ENCODE measurements at places on chromosomes 1 and 21.
A peak's percentile ranks its signal among the peaks of the same experiment; 100 is the strongest.

DNA sequence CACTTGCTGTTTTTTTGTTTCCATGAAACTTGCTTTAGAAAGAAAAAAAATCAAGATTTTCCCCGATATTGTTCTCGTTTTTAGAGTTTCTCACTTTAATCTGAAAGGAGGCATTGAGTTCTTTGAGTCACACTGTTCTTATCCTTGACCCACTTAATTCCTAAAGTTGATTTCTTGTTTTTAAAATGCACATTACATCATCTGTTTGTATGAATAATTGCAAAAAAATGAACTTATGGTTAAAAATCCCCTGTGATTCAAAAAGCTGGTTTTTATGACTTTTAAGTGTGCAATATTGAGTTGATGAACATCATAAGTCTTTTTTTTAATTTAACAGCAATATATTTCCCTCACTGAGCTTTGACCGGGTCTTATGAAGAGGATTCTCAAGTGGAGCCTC lies 131.6 kb downstream of the SNX7 start:
- no peak for DNase-seq

DNA sequence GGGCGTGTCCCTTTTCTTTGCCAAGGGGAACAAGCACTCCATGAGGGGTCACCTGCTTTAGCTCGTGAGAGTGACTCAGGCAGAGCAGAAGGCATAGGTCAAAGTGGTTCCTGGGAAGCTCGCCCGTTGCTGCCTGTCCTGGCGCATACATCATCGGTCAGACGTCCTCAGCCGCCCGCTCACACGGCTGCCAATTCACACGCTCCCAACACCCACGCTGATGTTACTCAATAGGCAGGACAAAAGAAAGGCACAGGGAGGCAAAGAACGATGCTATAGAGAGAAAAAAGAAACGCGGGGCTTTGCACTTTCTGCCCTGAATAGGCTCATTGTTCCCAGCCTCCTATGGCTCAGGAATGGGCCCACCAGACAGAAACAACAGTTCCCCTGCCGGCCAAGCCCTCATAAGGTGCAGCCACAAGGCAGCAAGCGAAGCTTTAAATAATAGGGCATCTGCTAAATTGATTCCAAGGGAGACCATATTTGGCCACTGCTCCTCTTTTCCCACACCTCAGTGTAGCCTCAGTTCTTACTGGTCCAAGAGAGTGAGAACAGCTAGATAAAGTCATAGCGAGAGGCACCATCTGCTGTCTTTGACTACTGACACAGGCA lies 38.7 kb downstream of the VTCN1 start:
- no peak for DNase-seq

DNA sequence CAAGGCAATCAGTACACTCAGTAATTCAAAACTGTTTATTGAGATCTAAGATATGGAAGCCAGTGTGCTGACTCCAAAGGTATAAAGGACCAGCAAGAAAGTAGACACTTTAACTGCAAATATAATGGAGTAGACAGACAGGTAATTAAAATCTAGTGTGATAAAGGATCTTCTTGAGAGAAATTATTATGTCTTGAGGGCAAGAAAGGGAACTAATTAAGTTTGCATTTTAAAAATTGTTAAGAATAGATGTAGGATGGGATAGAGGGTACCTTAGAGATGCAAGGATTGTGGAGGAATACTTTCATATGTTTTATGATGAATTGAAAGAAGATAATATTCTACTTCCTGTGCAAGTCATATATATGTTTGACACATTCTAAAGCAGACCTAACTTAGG lies 825.3 kb downstream of the LTN1 start:
- no peak for DNase-seq

GRCh38 chr1:62796221-62796620 lies 12.3 kb downstream of the ATG4C start:
- DNase-seq: no peak

DNA sequence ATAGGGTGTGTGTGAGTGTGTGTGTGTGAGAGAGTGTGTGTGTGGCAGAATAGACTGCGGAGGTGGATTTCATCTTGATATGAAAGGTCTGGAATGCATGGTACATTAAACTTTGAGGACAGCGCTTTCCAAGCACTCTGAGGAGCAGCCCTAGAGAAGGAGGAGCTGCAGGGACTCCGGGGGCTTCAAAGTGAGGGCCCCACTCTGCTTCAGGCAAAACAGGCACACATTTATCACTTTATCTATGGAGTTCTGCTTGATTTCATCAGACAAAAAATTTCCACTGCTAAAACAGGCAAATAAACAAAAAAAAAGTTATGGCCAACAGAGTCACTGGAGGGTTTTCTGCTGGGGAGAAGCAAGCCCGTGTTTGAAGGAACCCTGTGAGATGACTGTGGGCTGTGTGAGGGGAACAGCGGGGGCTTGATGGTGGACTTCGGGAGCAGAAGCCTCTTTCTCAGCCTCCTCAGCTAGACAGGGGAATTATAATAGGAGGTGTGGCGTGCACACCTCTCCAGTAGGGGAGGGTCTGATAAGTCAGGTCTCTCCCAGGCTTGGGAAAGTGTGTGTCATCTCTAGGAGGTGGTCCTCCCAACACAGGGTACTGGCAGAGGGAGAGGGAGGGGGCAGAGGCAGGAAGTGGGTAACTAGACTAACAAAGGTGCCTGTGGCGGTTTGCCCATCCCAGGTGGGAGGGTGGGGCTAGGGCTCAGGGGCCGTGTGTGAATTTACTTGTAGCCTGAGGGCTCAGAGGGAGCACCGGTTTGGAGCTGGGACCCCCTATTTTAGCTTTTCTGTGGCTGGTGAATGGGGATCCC lies 18.3 kb upstream of the HDAC1 start:
- no peak for DNase-seq

GRCh38 chr1:182586380-182586779 lies 2.7 kb downstream of the RNASEL start:
- DNase-seq: no peak

DNA sequence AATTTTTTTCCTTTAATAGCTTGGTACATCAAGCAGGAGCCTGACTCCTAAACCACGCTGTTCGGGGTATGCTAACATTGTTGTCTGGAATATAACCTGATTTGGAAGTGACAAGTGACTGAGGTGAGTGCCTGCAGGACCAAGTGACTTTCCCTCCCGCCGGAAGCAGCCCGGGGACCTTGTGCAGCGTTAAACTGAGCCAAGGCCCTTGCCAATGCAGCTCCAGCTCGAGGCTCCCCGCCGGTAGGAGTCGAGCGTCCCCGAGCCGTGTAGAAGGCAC lies 716 bp upstream of the MTARC1 start:
- no peak for DNase-seq

GRCh38 chr1:181089676-181090544 lies 1.4 kb downstream of the IER5 start:
- DNase-seq: peak; percentile 68

- DNase-seq: no peak
Measured at GRCh38 chr1:59556398-59556797, 258.4 kb upstream of the HOOK1 start.

DNA sequence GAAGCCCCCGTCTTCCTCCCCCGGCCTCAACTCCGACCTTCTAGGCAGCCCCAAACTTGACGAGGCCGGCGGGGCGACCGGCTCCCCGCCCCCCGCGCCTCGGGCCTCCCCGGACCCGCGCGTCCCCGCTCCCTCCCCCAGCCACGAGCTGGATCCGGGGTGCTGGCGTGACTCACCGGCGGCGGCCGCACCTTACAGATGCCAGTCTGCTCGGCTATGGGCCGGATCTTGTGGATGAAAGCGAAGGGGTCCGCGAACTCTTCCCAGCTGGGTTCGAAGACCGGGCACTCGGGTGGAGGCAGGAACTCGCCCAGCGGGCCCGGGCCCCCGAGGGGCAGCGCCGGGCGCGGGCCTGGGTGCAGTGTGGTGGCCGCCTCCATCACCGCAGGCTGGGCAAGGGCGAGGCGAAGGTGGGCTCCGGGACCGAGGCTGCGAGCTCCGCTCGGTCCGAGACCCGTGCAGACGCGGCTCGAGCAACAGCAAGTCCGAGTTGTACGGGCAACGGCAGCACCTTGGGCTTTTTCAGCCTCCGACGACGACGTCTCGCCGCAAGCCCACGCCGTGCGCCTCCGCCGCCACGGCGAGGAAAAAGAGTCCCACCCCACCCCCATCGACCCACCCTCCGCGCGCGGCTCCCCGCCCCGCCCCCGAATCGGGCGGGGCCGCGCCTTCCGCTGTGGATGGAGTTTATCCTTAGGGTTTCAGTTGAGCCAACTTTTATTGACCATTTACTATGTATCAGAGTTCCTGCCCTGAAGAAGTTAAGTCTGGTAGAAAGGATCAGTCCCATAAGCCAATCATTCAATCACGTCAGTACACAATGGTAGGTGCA lies at the start of gene KDM5B:
TSS of gene KDM5B (minus strand) at position 496 of the 832 bp plus-strand sequence. CDS start at position 380, 116 bp downstream.
- peak; percentile 71 for DNase-seq

DNA sequence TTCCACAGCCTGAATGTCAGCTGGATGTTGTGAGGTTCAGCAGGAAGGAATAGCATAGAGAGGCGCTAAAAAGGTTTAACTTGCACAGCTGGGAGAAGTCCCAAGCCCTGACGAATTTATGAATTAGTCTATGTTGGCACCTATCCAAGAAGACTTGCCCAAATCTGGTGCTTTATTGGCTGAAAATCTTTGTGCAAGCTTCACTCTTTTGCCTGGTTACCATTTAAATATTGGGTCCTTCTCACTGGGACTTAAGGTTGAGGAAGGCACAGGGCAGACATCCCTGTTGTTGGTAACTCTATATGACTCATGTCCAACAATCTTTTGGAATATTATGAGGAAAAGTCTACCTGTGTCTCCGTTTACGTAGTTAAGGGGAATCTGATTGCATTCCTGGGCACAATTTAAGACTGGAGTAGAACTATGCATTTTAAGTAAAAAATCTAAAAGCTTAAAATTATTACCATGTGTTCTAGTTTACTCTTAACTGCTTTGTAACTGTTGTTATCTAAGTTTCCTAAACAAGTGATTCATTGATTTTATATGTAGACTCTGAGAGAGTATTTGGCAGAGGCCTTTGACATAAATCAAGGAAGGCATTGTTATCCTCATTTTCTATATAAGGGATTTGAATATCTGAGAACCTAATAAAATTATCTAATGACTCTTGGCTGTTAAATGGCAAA lies 181.7 kb upstream of the DPYD start:
- peak; percentile 88 for DNase-seq

DNA sequence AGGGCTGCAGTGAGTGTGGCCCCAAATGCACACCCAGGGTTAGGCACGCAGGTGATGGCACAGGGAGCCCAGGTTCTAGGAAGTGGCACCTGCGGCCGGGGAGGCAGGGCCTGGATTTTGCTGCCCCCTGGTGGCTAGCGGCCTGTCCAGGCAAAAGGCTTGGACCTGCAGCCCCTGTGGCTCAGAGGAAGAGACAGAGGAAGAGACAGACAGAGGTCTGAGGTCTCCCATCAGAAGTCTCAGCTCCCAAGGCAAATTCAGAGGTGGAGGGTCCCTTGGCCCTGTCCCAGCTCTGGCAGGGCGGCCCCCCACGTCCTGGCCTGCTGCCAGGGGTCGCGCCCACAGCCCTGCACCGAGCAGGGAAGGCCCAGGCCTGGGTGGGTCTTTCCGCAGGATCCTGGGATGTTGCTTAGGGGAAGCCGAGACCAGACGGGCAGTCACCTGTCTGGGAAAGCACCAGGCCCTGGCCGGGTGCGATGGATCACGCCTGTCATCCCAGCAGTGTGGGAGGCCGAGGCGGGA lies 8.0 kb upstream of the TNFRSF14 start:
- peak; percentile 77 for DNase-seq

- DNase-seq: no peak
Measured at GRCh38 chr21:27622631-27623030, 655.7 kb upstream of the ADAMTS5 start.

DNA sequence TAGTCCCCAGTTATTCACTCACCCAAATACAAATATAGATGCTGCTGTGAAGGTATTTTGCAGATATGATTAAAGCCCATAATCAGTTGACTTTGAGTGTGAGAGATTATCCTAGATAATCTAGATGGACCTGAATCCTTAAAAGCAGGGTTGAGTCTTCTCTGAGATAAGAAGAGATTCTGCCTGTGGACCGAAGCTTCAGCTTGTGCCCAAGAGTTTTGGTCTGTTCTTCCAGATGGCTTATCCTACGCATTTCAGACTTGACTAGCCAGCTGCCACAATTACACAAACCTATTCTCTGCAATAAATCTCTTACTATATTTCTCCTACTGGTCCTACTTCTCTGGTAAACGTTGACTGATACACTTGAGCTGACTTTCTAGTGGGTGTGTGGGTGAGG lies 145.1 kb downstream of the KCNJ6 start:
- DNase-seq: no peak

GRCh38 chr1:224541072-224541790 lies 74.9 kb upstream of the CNIH3 start:
- peak; percentile 86 for DNase-seq

GRCh38 chr1:202661136-202661845 lies 49.0 kb downstream of the SYT2 start:
- no peak for DNase-seq

DNA sequence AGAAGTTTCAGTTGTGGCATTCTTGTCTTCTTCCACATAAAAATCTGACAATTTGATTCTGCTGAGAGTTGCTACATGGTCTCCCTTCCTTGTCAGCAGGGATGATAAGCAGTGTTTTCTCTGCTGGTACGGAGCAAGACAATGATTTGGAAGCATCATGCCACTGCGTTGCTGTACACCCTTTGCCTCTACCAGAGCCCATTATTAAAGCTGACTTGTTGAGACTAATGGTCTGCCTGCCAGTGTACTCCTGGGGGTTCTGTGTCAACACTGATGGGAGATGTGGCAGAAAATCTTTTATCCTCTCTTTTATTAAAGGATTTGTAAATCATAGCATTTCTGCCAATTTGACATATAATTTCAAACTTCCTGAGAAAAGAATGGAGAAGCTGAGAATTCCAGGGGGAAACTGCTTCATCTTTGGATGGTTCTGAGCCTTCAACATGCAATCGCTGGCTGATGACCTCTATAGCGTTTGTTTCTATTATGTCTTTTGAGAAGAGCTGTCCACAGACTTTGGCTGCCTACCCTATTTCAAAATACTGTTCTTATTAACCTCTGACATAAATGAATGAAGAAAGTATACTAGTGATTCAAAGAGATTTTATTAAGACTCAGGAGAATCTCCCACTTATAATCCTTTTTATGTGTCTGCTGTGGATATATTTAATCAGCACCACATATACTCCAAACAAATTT lies 47.9 kb upstream of the DYNLT5 start:
- DNase-seq: no peak

DNA sequence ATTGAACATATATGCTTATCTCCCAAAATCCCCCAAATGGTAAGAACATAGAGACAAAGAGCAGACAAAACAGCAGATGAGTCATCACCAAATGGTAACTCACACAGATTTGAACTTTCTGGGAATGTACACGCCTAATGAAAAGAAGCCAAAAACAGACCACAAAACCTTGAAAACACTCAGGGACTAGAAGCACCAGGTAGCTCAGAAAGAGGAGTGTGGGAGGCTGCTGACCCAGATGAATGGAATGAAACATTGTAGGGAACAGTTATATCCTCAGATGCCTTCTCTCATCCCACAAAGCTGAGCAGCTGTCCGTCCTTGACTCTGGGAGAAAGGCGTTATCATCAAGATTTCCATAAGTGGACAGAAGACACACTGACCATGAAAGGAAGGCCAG lies 307.0 kb upstream of the USP25 start:
- DNase-seq: no peak

- no peak for DNase-seq
Measured at GRCh38 chr1:168101336-168101735, 35.4 kb downstream of the GPR161 start.

Data from A673 (cell line).